Calu3 (cell line): ENCODE measurements at places on chromosomes 1 and 21.

DNA sequence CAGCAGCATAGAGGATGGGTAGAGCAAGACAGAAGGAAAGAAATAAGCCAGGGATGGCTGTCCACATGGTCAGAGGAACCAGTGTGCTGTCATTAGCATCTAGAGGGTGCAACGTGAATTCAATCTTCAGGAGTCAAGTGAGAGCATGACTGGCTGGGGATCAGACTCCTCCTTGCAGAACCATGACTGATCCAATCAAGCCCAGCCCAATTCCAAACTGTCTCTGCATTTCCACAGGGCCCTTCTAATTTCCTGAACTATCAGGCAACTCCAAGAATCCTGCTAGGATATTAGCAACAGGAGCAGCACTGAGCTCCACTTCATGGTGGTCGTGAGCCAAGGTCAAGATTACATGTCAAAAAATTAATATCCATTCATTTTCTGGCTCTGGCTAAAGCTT is 166.8 kb upstream of the CAMK1G start:
- DNase-seq = no peak

DNA sequence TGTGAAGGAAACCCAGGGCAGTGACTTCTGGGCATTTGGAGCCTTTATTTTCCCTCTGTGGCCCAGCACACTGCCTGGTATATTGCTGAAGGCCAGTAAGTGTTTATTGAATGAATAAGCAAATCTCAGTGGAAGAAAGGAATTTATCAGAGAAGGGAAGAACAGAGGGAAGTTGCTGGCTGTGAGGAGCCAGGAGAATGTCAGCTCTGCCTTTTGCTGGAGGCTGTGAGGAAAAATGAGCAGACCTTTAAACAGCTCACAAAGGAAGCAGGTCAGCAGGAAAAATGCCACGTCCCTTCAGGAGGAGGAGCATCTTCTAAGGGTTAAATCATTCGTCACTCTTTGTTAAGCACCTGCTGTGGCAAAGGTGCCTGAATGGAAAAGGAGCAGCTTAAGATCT is 75.9 kb downstream of the GIPC2 start:
- DNase-seq = no peak

GRCh38 chr1:24871306-24871901 is 58.7 kb downstream of the RUNX3 start:
- DNase-seq = no peak

GRCh38 chr1:239361403-239361802 is 25.0 kb upstream of the CHRM3 start:
- DNase-seq = no peak

DNA sequence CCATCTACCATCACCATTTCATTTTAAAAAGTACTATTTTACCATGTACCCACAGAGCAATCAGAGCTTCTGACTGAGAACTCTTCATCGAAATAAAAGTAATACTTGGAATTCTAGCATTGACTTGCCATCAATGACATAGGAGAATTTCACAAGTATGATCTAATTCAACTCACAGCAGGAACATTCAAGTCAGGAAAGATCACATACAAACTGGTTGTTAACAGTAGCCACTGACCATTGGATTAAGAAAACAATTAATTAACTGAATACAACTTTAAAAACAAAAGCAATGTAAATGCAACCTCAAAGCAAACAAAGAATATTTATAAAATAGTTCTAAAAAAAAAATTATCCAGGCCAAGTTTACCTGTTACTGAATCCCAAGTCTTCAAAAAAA is 18.8 kb downstream of the RNF115 start:
- DNase-seq = no peak
